ENCODE measurements at places on chromosomes 7 and 10.

DNA sequence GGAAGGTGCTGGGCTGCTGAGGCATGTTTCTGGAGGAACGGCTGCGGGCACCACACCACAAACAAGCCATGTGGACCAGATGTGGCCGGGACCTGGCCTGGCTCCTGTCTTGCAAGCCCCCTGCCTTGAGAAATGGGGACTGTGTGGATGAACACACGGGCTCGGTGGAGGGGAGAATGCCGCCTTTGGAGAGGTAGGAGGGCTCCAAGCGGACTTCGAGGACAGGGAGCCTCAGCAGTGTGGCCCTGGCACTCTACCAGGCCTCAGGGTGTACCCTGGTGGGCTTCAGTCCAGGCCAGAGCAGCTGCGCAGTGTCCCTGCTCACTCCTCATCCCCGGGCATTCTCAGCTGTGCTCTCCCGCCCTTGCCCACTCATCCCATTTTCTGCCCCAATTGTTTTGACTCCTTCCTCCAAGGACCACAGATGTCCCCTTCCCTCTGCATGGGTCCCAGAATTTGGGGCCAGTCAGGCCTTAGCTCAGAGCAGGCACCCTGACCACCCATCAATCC is 31.5 kb downstream of the PWWP2B start:
- DNase-seq: no peak

- peak; percentile 1 for DNase-seq
These were observed 27.8 kb downstream of the NKX2-3 start for GRCh38 chr10:99560277-99561126.

GRCh38 chr10:86062647-86063145 is 303.9 kb downstream of the GRID1 start:
- no peak for DNase-seq

- DNase-seq: no peak
These were observed at the start of gene NEURL1 for GRCh38 chr10:103493362-103493915. NEURL1 (plus strand) TSS chr10:103493705; CDS start chr10:103494388, 683 bp downstream.

DNA sequence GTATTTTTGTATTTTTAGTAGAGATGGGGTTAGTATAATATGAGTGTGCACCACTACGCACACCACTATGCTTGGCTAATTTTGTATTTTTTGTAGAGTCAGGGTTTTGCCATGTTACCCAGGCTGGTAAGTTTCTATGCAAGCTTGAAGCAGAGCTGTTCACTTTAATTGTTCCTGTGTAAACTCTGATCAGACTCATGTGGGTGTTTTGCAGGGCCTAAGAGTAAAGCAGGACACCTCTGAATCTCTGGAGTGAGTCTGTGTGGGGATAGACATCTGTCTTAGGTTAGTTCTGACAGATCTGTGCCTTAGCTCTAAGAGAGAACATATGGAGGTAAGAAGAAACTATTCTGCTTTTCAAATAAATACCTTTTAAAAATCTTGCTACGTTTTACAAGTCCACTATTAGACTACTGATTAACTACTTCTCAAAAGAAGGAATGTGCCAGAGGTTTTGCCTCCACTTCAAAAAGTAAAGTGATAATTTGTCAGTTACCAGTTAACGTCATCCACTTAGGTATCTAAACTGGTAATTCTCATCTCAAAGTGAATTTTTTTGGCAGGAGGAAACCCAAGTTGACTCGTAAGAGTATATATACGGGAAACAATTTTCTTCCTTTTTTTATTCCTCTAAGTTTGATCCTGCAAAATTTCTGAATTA is 1.1 kb downstream of the COL17A1 start:
- DNase-seq: no peak

DNA sequence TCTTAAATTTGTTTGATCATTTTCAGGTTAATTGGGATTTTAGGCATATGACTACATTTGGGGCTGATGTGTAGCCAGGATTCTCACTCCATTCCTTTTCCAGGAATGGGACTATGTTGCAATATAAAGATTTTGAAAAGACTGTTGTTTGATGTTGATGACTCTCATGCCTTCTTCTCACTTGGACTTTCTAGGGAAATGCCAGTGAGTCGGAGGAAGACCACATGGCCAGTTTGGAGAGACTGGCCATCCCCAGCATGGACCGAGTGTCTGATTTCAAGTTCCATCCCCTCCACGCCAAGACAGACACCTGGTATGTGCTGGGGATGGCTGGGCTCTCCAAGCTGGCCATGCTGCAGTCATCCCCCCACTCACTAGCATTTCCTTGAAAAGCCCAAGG is 5.5 kb downstream of the IGFBP3 start:
- no peak for DNase-seq

GRCh38 chr10:8037941-8038894 is 16.3 kb upstream of the GATA3 start:
- DNase-seq: no peak

- no peak for DNase-seq
These were observed 311.0 kb downstream of the GPAM start for GRCh38 chr10:111872591-111872990.

DNA sequence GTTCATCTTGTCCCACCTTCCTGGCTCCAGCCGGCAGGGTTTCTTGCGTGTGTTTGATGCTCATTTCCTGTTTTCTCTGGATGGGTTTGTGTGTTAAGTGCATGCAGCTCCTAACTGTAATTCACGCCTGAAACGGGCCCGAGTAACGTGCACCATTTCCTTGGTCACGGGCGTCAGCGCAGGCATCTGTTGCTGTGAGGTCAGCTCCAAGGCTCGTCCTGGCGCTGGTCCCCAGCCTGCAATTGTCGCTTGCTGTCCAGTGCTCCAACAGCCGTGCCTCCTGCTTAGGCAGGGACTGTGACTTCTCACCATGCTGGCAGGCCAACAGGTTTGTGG is 201.1 kb downstream of the GLRX3 start:
- DNase-seq: no peak

DNA sequence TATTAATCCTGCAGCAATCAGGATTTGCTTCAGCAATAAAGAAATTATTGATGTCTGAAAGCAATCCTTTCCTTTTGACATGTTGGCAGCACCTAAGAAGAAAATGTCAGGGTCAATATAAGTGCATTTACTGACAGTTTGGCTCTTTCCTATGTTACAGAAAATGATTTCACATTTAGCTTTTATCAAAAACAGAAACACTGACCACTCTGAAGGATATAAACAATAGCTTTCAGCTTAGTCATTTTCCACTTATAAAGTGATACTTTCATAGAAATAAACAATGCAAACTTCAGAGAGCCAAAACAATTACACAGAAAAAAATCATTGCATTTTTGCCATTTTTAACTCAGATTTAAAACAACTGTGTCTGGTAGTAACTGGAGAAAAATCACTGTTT is 325.6 kb upstream of the KAT6B start:
- no peak for DNase-seq

DNA sequence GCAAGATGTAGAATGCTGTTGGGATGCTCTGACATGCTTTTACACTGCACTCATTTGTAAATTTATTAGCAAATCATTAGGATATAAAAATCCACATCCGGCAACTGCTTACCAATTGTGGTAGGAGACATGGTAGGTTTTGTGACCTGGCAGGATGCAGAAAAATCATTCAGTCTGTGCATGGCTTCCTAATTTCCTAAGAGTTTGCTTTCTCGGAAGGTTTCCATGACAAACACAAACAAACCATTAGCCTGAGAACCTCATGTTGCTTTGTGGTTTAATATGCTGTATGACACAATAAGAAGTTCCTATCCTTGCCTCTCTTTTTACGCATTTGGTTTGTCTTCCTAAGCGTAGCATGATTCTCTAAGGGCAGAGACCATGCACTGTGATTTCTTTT is 14.7 kb upstream of the LMBR1 start:
- DNase-seq: no peak

DNA sequence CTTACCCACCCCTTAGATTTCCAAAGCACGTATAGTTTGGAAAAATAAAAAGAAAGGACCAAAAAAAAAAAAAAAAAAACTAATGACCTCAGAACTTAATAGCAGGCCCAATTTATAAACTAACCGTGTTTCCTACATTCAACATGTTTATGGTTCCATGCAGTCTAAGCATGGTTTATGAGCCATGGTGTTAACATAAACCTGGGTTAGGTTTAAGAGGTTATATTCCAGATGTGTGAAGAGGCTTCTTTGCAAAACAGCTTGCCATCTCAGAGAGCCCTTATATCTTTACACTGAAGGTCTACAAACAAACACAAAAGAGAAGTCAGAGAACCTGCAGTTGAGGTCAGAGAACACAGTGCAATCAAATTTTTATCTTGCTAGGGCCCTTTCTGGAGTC is 15.8 kb downstream of the TMEM254 start:
- DNase-seq: no peak

GRCh38 chr10:60604342-60604741 is 173.9 kb upstream of the CDK1 start:
- no peak for DNase-seq

GRCh38 chr7:127239814-127240213 is 12.9 kb downstream of the GRM8 start:
- no peak for DNase-seq

DNA sequence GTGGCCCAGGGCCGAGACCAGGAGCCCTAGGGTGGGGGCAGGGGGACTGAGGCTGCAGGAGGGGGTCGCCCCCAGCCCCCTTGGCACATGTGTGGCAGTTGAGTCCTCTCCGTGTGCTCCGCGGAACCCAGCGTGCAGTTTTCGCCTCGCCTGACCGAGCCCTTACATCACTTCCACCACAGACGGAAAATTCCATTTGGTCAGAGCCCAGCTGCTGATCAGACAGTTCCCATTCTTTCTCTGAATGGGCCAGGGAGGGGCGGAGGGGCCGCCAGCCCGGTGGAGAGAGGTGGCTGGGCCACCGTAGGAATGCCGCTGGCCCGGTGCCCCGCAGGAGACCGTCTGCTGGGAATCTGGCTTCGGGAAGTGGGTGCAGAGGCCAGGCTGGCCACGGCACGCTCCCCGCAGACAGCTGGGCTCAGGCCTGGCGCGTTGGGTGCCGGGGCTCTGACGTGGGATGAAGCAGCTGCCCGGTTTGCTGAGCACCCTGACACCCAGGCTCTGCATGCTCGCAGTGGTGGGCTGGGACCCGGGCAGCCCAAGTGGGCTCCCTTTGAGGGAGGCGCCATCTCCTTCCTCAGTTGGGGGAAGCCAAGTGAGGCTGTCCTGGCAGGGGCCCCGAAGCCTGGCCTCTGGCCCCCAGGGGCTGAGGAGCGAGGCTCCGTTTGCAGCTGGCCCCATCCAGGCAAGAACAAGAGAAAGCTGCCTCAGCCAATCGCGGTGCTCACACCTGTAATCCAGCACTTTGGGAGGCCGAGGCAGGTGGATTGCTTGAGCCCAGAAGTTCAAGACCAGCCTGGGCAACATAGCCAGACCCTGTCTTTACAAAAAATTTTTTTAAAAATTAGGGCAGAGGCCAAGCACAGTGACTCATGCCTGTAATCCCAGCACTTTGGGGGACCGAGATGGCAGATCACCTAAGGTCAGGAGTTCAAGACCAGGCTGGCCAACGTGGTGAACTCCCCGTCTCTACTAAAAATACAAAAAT is 9.9 kb downstream of the TTYH3 start:
- no peak for DNase-seq

GRCh38 chr10:92760609-92761008 is 70.9 kb downstream of the HHEX start:
- no peak for DNase-seq

- DNase-seq: no peak
These were observed 22.4 kb downstream of the ATXN7L1 start for GRCh38 chr7:105853931-105854419.

- no peak for DNase-seq
These were observed 63.2 kb downstream of the EBF3 start for GRCh38 chr10:129900825-129901224.

DNA sequence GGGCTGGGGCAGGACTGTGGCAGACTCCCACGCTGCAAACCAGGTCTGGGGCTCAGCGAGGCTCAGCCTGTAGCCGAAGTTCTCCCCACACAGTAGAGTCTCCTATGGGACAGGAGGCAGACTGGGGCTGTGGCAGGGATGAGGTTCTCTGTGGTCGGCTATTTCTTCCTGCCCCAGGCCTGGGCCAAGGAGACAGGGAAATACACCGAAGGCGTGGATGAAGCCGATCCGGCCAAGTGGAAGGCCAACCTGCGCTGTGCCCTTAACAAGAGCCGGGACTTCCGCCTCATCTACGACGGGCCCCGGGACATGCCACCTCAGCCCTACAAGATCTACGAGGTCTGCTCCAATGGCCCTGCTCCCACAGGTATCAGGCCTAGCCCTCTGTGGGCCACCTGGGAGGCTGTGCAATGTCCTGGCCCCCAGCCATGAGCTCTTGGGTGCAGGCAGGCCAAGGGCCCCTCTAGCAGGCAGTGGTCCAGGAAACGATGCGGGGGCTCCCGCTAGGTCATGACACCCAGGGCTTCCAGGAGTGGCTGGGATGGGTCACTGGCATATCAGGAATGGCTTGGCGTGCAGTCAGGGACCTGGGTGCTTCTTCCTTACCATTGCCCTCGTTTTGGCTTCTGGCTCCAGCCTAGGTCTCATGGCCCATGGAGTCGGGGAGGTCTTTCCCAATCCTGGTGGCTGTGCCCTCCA is 8.1 kb downstream of the IRF5 start:
- no peak for DNase-seq

GRCh38 chr7:14842523-14842922 is 60.0 kb downstream of the DGKB start:
- no peak for DNase-seq

GRCh38 chr10:95246582-95247051 is 44.2 kb downstream of the PDLIM1 start:
- DNase-seq: peak; percentile 9

DNA sequence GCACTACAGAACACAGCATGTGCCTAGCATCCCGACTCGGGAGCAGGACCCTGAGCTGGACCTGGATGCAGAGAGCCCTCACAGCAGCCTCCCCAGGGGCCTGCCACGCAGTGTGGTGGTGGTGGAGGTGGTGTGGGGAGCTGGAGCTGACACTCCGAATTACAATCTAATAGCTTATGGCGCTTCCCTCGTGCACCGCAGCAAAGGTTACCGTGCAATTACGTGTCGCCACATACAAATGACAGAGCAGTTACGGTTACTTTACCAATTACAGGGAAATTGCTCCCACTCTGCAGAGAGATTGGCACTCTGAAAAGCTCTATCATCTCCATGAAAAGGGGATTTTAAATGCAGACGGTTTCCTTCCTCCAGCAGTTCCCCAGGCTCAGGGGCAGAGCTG is 81.8 kb downstream of the PLXNA4 start:
- no peak for DNase-seq

DNA sequence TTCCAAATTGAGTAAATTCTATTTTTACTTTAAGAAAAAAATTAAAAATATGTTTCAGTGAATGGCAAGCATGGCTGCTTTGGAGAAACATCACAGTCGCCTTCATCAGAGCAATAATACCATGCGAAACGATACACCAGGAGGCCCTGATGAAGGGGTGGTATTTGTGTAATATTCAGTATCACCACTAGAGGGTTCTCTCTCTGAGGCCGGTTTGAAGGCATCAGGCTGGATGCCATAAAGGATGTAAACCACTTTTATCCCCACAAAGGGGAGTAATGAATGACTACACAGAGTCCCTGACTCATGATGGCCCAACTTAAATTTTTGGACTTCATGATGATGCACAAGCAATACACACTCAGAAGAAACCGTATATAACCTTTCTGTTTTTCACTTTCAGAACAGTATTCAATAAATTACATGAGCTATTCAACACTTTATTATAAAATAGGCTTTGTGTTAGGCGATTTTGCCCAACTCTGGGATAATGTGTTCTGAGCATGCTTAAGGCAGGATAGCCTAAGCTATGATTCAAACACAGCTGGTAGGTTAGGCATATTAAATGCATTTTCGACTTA is 95.5 kb downstream of the PPP1R17 start:
- no peak for DNase-seq

GRCh38 chr10:104472505-104472904 is 118.9 kb downstream of the CFAP58 start:
- no peak for DNase-seq
